G401 (cell line): ENCODE measurements at places on chromosomes 13 and 19.

DNA sequence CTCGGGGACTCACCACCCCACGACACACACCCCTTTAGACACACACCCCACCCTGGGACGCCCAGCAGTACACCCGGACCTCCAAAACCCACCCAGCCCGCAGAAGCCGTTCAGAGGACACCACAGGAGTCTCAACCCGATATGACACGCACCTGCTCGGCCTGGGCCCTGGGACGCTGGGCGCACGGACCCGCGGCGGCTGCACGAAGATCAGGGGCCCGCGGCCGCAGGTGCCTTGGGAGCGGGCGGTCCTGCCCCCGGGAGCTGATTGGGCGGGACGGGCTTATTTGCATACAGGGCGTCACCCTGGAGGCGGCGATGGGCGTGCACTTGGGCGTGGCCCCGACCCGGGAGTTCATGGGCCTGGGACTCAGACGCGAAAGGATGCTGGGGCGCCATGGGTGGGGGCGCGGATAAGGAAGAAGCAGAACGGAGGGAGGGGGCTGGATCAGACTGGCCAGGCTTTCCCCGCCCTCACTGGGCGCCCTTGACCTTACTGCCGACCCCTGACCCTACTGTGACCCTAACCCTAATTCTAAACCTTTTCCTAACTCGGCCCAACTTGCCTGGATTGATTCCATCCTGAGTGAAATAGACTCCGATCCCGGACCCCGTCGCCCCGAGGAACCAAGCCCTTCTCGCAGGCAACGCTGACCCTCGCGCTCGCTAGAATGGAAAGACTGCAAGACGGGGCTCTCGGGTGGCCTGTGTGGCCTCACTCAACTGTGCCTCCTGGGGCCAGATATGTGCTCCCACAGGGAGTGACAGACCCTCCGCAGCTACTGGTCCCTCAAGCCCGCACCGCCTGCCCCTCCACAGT is at the start of gene MEF2B:
Gene MEF2B (minus strand): TSS at position 211 of the 820 bp plus-strand sequence. CDS start 19,528 bp downstream, outside the sequence.
- peak; percentile 25 for DNase-seq

DNA sequence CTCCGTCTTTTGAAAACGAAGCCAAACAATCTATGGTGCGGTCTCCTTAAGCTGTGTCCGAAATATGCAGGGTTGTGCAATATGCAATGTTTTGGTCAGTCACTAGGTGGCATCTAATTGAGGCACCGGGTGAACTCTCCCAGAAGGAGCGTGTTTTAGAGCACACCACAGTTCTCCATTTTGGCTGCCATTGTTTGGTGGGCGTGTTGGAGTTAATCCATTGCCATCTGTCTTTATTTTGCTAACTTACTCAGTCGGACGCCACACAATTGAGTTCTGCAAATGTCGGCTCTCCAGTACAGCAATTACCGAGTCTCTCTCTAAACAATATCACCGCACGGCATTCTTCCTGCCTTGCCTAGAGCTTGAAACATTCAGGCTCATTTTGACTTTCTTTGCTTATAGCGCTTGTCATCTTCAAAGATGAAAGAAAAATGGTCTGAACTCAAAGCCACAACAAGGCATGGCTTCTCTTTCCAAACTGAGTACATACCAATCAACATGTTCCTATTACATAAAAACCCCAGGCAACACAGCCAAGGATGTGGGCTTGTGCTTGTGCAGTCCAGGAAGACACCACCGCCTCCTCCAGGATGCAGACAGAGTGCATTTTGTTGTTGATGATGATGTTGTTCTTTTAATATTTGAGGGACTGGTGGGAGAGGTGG is 182.0 kb upstream of the SERP2 start:
- DNase-seq = peak; percentile 94

DNA sequence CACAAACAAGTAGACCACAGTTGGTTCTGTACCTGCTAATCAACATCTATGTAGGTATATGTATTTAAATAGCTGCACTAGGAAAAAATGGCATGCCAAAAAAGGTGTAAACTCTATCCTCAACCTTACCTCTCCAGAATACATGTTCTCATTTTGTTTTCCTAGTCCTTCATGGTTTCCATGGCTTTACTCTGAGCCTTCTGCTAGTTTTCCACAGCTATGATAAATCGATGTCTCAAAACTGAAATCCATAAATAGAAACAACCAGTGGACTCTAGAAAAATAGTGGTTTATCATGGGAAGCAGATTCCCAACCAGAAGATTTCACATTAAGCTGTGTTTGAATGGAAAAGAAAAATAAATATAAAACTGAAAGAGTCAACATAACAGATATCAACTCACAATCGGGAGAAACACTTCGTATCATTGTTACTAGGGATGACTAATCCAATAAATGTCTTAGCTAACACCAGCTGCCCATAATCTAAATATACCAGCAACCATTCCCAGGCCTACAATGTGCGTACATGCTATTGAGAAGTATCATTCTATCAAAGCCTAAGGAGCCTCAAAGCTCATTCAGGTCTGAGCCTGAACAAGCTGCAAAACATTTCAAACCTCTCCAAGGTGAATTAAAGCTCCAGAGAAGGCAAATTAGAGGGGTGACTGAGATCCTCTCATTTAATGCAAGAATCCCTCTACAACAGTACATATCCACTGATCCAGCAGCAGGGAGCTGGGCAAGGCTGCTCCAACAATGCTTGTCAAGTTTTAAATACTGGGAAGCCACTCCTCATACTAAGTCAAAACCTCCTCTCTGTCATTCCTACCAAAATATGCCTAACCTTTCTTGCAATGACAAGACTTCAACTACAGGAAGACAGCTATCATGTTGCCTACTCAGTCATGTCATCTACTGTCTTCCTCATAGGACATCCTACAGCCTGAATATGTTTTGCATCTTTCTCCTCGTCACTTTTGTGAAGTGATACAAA is 90.2 kb downstream of the KCTD12 start:
- no peak for DNase-seq

GRCh38 chr19:51531349-51532315 is at the start of gene SIGLEC6:
Gene SIGLEC6 (minus strand): TSS chr19:51531670. CDS start chr19:51531648, 22 bp downstream.
- no peak for DNase-seq

GRCh38 chr19:3482507-3483225 is 575 bp downstream of the SMIM44 start:
- no peak for DNase-seq

- no peak for DNase-seq
Measured at GRCh38 chr13:103514619-103515018, 448.4 kb upstream of the SLC10A2 start.

- DNase-seq = peak; percentile 63
Measured at GRCh38 chr13:31982540-31982939, 49.0 kb upstream of the FRY start.

DNA sequence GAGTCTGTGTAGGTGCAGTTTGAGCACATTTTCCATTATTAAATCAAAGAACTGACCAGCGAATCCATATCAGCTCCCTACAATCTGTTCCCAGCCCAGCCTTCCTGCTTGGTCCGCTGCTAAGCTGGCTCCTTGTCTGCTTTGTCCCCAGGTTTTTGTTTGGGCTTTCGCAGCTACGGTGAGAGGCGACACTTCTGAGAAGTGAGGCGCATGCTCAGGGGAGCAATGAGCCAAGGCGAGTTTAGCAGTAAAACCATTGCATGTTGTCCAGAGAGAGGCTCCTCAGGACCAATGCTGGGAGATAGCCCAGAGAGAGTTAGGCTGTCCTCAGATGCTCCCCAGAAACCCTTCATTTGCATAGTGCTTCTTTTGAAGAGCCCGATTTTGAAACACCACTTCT is 162.0 kb downstream of the ITGBL1 start:
- peak; percentile 44 for DNase-seq

GRCh38 chr13:30745906-30746686 is 10.8 kb downstream of the ALOX5AP start:
- no peak for DNase-seq

- no peak for DNase-seq
Measured at GRCh38 chr13:43924549-43925245, 45.0 kb downstream of the LACC1 start.

DNA sequence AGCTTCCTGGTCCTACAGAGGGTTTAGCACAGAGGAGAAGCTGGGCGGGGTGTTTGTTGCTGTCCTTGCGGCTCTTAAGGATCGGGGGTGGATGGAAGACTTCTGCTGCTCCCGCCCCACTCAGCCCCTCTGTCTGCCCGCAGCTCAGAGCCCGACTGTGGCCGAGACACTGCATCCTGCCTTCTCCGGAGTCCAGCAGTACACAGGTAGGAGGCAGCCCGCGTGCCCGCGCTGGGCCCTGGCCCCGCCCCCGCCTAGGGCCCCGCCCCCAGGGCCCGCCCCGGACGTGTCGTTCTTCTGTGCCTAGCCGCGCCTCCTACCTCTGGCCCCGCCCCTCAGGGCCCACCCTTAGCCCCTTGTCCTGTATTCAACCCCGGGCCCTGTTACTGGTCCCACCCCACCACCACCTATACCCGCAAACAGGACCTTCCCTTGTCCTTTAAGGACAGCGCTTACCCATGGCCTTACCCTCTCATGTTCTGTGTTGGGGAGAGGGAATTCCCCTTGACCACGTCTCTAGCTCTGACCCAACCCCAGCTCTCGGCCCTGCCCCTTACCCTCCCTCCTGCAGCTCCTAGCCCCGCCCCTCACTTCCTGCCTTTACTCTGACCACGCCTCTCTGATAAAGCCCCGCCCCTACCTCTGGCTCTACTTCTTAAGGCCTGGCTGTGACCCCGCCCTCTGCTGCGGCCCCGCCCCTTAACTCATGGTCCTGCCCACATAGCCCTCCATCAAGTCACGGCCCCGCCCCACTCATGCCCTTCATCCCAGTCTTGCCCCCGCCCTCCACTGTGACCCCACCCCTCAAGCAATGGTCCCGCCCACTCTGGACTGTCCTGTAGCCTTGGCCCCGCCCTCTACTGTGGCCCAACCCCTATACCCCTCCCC is 60.5 kb downstream of the CELF5 start:
- peak; percentile 65 for DNase-seq

- peak; percentile 37 for DNase-seq
Measured at GRCh38 chr19:4077007-4077374, 10.3 kb upstream of the ZBTB7A start.

- DNase-seq = peak; percentile 15
Measured at GRCh38 chr19:14442891-14443631, 10.0 kb downstream of the PKN1 start.

- DNase-seq = no peak
Measured at GRCh38 chr13:25186187-25186586, 14.1 kb upstream of the AMER2 start.

DNA sequence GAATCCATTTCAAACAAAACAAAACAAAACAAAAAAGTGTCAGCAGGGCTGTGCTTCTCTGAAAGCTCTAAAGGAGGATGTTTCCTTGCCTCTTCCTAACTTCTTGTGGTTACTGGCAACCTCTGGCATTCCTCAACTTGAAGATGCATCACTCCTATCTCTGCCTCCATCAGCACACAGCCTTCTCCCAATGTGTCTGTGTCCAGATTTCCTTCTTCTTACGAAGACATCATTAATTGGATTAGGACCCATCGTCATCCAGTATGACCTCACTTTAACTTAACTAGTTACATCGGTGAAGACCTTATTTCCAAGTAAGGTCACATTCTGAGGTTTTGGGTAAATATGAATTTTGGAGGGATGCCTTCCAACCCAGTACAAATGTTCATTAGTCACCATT is 33.8 kb upstream of the GTF2F2 start:
- DNase-seq = no peak

- no peak for DNase-seq
Measured at GRCh38 chr19:262125-262524, 29.1 kb downstream of the PLPP2 start.

DNA sequence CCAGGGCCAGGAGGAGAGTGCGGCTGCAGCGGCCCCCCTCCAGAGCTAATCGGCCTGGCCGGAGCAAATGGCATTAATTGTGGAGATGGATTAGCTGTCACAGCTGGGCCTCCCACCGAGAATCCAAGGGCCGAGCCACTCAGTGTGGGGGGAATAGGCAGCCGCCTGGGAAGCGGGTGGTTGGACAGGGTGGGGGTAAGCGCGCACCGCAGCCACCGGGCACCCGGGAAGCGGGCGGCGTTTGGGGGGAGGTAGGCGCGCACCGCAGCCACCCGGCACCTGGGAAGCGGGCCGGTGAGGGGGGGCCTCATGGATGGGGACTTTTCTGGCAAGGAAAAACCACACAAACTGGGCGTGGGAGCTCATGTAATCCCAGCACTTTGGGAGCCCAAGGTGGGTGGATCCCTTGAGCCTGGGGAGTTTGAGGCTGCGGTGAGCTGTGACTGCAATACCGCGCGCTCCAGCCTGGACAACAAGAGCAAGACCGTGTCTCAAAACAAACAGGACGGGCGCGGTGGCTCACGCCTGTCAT is 9.7 kb downstream of the R3HDM4 start:
- DNase-seq = no peak

DNA sequence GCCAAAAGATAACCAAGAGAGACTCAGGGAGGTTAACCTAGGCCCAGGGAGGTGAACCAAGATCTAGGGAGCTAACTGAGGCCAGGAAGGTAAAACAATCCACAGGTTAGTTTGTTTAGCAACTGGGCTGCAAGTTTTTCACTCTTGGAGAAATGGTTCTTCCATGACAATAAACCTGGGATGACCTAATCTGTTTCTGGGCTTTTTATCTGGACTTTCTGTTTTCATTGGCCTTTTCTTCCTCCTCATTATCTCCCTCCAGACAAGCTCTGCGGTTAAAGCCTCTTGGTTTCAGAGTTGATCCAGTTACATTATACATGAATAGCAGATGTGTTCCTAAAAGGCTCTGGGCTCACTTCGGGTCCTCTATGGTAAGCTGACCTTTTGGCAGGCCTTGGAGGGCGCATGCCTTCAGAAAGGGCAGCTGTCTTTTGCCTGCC is 44.2 kb downstream of the PCDH8 start:
- no peak for DNase-seq

GRCh38 chr13:41145136-41145908 is 12.7 kb upstream of the KBTBD6 start:
- DNase-seq = no peak

GRCh38 chr13:42885325-42885724 is 103.9 kb downstream of the FAM216B start:
- DNase-seq = no peak

DNA sequence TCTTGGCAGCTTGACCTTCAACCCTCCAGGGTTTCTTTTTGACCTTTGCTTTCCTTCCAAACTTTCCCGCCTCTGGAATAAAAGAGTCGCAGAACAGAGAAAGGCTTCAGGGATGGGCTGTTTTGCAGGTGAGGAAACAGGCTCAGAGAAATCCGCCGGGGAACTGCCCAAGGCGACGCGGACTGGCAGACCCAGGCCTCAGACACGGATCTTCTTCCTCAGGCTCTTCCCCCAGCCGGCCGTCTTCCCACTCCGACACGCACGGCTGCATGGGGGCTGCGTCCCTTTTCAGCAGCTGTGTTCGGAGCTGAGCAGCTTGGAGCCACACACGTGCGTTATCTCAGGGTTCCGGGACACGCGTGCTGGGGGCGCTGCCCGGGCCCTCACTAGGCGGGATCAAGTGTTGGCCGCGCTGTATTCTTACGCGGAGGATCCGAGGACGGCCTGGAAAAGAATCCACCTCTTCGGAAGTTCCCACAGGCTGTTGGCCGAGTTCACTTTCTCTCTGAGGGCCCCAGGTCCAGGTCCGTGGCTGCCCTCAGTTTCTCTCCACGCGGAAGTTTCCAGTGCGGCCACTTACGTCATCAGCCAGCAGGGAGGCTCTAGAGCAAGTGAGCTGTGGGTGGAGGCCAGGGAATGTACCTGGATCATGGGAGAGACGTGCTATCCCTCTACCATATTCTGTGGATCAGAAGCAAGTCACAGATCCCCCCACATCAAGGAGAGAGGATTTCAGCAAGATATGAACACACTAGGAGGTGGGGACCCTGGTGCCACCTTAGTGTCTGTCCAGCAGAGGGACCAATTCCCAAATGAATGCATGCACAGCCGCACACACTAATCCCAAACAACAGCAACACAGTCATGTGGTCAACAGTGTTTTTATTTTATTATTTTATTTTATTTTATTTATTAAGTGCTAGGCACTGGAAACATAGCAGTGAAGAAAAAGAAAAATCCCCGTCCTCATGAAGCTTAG is 100.4 kb downstream of the ING1 start:
- no peak for DNase-seq
